ENCODE measurements at places on chromosomes 2 and 18.
A peak's percentile ranks its signal among the peaks of the same experiment; 100 is the strongest.

GRCh38 chr2:215613280-215613679, 177.4 kb upstream of the FN1 start:
- no peak for DNase-seq

DNA sequence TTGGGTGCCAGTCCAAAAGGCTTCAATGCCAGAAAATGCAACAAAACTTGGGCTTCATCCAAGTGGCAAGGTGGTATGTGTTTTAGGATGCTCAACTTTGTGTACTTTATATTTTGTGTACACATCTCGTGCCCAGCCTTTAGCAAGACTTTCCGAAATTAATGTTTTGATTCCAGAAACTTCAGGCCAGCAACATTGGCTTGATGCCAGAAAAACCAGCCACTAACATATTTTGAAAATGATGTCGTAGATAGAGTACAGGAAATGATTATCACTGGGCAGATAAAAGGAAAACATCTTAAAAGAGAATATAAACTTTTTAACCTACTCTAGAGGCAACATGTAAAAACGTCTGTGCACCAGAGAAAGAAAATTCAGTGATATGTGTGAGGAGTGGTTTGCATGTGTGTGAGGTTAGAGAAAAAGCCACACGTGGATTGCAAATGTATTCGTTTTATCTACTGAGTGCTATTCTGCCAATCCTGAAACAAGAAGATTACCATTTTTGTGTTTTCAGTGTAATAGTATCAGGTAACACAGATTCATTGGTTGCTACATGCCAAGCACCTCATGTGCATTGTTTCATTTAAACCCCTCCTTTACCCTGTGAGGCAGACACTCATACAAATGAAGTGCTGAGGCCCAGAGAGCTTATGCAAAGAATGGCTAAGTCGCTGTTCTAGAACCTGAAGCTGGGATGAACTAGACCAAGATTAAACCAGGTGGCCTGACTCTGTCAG, 264.8 kb downstream of the C1D start:
- DNase-seq, result no peak

- no peak for DNase-seq
Measured at GRCh38 chr2:201798252-201798913, 8.0 kb upstream of the CDK15 start.

DNA sequence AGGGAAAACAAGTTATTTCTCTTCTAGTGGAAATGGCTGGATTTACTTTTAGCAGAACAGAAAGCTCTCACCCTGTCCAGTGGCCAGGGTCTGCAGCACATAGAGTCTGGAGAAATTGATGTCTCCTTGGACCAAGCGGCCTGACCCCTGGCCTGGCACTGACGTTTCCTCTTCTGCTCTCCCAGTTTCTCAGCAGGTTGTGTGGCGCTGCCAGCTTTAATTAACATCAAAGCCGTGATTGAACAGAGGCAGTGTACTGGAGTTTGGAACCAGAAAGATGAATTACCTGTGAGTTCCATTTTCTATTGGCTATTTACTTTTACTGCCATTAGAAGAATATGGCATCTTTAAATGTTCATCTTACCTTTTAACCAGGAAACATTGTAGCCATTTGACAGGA, 20.9 kb downstream of the CD8A start:
- DNase-seq, result no peak

DNA sequence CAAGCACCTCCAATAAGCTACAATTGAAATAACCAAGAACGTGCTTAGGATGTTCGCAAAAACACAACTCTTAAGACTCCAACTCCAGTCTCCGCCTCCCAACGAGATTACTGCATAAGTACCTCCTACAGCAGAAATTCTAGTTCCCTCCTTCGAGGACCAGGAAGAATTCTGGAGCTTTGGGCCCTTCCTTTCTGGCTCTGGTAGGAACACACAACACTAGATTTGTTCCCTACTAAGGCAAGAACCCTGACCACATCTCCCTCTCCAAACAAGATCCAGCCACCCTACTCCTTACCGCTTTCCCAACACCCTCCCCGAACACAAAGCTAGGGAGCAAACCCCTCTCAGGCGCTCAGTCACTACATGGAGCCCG, 721 bp downstream of the ADAM17 start:
- DNase-seq, result peak; percentile 35

GRCh38 chr2:239290618-239291474, 110.0 kb downstream of the HDAC4 start:
- DNase-seq, result no peak

DNA sequence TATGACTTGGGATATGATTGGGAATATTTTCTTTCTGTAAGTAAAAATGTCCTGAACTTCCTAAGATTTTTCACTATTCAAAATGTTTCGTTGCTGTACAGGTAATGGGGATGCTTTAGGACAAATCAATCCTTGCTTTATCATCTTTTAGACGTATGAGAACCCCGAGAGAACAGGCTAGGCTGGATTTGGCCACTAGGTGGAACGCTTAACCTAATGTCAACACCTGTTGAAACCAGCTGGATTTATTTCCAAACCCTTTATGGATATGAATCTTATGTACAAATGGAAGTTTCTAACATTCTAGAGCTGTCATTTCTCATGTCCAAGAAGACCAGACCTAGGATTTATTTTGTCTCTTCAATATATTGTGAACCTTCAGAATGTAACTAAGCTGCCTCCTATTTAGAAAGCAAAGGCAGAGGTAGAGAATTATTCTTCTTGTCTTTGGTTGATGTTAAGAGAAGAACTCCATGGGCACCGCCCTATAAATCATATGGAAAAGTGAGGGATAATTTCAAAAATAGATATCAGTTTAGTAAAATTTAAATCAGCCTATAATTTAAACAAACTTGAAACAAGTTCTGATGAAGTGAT, 96.7 kb downstream of the PMAIP1 start:
- no peak for DNase-seq

DNA sequence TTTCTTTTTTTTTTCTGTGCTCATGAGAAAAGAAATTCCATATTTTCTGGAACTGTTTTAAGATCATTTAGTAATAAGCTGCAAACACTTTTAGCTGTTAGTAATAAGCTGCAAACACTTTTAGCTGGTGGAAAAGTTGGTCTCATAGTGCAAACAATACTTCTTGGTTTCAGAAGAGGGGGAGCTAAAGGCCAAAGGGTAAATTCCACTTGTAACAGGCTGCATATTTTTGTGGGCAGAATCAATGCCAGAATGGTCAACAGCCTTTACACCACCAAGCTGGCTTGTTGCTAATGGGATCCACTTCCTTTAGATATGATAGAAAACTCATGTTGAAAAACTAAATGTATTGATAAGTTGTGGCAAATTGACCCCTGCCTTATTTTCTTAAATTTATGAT, 356.8 kb downstream of the NR4A2 start:
- no peak for DNase-seq

DNA sequence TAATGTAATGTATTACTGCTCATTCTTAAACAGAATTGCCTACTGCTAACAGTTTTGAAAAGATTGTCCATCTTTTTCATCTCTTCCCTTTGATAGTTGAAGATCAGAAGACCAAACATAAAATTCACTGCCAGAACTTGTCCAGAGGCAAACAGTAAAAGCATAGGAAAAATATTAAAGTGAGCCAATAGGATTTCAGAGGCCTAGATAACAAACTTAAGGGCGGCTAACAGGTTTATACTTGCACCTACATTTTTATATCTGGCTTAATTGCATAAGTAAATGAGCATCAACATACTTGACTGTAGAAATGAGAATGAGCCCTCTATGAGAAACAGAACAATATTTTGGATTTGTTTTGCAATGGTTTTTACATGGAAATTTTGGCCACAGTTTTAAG, 30.3 kb downstream of the ZC3H15 start:
- no peak for DNase-seq

GRCh38 chr2:224017957-224018356, 21.1 kb downstream of the SERPINE2 start:
- DNase-seq, result no peak

DNA sequence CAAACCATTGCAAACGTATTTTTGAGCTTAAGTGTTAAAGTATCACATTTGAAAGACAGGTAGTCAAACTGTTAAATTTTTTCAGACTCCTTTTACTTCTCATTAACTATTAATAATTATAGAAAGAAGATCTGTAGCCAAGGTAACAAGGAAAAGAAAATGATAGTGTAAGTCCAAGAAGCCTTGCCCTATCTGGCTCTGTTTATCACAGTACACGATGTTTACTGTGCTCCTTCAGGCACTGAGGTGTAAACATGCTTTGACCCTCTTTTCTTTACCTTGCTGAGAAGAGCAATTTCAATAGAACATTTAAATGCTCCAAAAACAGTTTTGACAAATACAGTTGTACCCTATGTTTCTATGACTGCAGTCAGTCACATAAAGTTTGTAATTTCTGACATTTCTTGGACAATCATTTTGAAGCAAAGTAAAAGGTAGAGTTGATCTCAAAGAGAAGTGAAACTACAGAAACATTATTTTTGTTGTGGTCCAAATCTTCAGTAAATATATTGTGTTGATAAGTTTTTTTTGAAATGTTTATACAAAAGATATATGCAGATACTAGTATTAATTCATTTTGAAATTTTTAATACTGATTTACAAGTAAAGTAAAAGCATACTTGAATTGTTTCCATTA, 152.6 kb upstream of the KYNU start:
- no peak for DNase-seq

GRCh38 chr2:240986787-240987411, 11.5 kb upstream of the SNED1 start:
- DNase-seq, result no peak

GRCh38 chr18:48656582-48656981, 117.8 kb downstream of the CTIF start:
- DNase-seq, result no peak

GRCh38 chr2:88626171-88627054, 851 bp downstream of the EIF2AK3 start:
- no peak for DNase-seq

DNA sequence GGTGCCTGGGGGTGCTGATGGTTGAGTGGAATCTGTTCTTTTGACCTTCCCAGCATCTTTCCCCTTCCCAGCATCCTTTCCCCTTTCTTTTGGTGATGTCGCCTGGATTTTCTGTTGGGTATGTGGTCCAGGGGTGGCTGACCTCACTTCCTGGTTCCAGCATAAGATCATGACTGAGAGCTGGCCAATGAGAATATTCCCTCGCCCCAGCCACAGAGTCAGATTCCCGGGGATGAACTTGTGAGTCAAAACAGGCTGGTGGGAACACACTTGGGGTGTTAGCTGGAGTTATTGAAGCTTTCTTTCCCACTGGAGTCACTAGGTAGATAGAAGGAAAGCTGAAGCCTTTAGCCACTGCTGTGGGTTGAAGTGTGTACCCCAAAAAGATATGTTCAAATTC, 28.0 kb upstream of the FOSL2 start:
- DNase-seq, result no peak

DNA sequence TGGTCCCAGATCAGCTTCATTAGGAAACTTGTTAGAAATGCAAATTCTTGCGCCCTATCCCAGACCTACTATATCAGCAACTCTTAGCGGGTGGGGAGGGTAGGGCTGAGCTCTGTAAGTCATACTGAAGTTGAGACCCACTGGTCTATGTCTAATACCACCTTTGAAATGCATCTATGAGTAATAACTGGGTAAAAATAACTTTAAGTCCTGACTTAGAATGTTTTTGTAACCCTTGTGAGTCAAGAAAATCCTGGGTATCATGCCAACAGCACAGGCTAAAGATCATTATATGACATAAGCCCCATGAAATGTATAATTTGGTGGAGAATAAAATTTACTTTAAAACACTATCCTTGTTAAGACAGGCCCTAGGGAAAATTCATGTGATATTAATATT, 41.4 kb downstream of the PRKD3 start:
- no peak for DNase-seq

DNA sequence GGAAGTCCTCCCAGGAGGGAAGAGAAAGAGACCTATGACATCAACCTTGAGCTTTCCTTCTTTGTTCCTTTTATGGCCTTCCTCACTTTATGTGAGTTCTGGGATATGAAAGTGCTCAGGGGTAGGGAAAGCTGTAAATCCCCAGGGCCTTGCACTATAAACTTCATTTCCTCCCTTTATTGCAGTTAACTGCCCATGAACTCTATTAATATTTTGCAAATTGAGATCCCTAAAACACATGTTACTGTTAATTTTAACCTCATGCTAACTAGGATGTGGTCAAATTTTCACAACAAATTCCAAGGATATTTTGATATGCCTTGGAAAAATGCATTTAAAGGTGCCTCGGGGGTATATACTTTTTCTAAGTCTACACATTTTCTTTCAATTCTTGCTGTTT, 359.9 kb downstream of the OSR1 start:
- DNase-seq, result no peak

GRCh38 chr2:205739620-205740019, 57.3 kb downstream of the NRP2 start:
- DNase-seq, result no peak

DNA sequence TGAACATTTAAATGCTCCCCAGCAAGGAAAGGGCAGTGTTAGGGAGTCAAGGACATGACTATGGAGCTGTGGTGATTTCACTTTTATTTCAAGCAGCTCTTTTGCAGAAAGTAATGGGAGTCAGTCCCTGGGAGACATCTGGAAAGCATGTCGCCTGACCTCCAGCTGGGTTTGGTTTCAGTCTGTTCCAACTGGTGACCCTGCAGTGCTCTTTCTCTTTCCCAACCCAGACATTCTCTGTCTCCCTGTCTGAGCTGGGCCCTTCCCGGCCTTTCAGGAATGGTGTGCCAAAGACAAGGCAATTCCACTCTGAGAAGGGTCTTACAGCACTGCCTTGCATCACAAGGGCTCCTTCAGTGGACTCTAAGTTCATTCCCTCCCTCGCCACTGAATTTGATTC, 323.2 kb downstream of the OSR1 start:
- no peak for DNase-seq

DNA sequence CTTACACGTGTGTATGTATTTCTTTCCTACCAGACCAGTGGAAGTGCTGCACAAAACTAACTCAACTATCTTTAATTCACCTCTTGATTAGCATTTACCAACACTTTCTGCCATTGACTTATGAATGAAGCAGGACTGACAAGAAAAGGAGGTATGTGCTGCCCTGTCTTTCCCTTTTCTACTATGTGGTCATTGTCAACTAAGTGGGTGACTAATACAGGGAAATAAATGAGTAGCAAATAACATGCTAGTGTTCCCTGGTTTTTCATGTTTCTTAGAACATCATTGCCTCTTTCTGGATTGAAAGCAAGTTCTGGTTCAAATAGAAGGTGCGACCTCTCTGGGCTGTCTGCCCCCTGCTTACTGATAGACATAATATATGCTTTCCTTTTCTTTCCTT, 58.0 kb downstream of the LINC00305 start:
- no peak for DNase-seq

GRCh38 chr18:26746826-26747475, 118.6 kb downstream of the AQP4 start:
- DNase-seq, result no peak

DNA sequence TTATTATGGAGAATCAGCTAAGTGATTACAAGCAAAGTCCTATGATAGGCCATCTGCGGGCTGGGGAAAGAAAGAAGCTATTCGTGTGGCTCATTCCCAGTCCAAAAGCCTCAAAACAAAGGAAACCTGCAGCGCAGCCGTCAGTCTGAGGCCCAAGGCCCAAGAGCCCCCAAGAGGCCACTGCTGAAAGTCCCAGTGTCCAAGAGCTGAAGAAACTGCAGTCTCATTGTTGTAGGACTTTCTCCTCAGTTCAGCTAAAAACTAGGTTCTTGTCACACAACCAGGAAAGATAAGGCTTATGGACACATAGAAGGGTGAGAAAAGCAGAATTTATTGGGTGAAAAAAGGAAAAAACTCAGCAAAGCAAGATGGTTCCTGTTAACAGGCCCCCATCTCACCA, 143.2 kb downstream of the RHBDD1 start:
- DNase-seq, result no peak

Measured in KG1 (cell line).